ENCODE measurements at places on chromosomes 4 and X.

- DNase-seq: no peak
These were observed 28.3 kb upstream of the CLDN24 start for GRCh38 chr4:183350317-183351071.

DNA sequence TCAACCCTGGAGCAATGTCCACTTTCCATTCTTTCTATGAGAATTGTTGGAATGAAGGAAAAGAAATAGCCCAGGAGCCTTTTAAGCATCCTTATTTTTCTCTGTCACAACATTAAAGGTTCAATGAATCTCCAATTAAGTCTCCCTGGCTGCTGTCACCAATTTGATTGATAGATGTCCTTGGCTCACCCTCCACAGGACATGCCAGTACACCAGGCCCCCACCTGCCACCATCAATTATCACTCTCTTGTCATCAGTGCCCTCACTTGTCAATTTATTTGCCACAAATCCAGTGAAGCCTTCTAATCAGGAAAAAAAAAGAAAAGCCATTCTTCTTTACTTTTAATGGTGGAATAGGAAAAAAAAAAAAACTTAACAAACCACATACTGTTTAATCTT lies 453.6 kb downstream of the CENPC start:
- DNase-seq: no peak

DNA sequence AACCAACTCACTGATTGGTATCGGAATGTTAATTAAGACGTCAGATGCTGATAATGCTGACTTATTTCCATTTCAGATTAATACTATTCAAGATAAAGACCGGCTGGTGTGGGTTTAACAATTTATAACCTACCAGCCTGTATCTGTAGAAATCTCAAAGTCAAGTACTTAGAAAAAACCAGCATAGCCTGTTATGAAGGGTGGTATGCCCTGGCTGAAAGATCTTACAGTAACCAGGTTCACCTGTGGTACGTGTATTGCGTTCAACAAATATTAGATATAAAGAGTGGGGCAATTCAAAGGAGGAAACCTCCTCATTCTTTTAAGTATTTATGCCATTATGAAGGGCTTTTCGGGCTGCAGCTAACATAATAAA lies 240.8 kb upstream of the ANXA3 start:
- no peak for DNase-seq

- DNase-seq: peak; percentile 82
These were observed at the start of gene PIGA for GRCh38 chrX:15335135-15336022. PIGA (minus strand) TSS chrX:15335523; CDS start chrX:15331930, 3,593 bp downstream.

DNA sequence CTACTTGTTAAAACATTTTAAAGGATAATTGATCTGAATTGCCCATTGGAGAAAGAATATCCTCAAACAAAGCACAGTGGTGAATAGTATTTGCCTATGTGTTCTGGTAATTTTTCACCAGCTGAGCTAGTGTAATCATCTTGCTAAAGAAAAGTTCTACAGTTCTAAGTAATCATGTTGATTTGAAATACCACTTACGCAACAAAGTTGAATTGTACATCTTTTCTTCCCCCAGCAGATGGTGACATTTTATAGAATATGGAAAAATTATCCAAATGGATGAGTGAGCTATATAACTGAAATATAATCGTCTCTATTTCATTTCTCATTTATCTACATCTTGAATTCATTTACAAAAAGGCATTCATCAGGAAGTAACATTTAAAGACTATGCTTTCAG lies 9.7 kb upstream of the ZNF674 start:
- DNase-seq: no peak

GRCh38 chrX:41759817-41760216 lies 35.8 kb downstream of the GPR82 start:
- no peak for DNase-seq

GRCh38 chr4:166128403-166128802 lies 255.4 kb downstream of the TLL1 start:
- no peak for DNase-seq

GRCh38 chr4:99856166-99856565 lies 38.1 kb downstream of the LAMTOR3 start:
- no peak for DNase-seq

GRCh38 chr4:20698382-20698781 lies 1.9 kb upstream of the PACRGL start:
- DNase-seq: no peak

DNA sequence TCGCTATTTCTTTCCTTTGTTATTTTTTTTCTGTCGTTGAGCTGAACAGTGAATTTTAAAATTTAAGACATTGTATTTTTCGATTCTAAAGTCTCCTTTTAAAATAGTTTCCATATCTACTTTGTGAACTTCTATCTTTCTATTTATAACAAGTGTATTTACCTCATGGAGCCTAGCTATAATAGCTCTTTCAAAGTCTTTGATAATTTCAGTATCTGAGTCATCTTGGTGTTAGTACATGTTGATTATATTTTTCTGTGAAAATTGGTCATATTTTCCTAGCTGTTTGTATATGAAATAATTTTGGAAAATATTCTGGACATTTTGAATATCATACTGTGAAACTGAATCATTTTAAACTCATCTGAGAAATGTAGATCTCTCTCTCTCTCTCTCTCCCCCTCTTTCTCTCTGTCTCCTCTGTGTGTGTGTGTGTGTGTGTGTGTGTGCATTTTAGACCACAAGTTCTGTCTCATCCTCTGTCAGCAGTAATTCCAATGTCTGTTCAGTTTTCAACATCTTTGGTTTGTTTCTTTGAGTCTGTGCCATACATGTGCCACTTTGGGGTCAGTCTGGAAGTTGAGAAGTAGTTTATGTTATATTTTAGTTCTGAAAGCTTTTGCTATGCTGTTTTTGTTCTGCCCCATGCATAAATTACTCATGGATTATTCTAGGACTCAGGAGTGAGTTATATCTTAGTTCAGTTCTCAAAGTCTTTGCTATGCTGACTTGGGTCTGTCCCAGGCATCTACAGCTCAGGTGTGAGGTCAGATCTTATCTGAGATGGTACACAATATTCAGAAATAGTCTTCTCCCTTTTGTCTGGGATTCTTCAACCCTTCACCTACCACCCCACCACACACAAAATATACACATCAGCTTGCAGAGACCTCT lies 366.4 kb upstream of the CASK start:
- DNase-seq: no peak

DNA sequence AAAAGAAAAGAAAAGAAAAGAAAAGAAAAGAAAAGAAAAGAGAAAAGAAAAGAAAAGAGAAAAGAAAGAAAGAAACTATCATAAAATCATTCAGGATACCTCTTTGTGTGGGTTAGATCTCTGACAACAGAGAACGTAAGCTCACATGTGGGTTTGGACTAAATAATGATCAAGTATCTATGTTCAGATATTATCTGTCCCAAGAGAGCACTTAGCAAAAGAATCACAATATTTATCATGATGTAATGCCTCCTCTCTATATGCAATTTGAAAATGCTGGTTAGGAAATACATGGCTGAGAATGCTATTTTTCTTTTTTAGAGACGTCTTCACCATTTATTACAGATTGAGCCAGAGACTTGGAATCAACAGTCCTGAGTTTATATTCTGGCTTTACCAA lies 191.3 kb downstream of the KCNIP4 start:
- DNase-seq: no peak

DNA sequence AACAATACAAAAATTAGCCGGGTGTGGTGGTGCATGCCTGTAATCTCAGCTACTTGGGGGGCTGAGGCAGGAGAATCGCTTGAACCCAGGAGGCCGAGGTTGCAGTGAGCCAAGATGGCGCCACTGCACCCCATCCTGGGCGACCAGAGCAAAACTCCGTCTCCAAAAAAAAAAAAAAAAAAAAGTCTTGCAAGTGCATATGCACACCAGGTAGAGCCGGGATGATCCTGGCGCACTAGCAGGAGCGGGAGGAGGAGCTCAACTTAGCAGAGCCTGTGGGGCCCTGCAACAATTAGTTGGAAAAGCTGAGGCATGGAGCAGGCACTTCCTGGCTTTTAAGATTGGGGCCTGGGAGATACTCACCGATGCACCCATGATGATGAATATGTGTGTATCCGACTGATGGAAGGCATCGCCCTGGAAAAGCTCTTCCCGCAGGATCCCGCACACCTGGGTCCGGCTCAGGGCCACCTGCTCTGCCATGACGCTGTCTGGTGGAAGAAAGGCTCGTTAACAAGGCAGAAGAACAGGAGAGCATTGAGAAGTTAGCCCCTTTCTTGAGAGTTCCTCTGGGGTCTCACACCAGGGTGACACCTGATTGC lies 872 bp downstream of the G6PD start:
- no peak for DNase-seq

GRCh38 chr4:40845154-40845835 lies 95.5 kb downstream of the NSUN7 start:
- no peak for DNase-seq

DNA sequence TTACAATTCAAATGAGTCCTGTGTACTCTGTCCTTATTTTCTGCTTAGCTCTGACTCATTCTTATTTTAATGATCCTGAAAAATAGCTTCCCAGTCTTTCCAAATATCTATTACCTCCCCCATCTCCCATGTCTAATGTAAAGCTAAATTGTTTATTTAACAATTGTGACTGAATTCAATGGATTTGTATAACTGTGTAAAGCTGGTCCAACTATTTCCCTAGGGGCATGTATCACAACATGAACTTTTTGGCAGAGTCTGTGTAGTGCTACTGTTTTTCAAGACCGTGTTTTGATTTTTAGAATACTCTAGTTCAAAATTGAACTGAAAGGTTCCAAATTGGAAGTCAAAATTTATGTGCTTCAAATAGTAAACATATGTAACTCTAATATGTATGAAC lies 67.8 kb downstream of the SPCS3 start:
- DNase-seq: no peak

- DNase-seq: no peak
These were observed 16.1 kb upstream of the SASH3 start for GRCh38 chrX:129763666-129764065.

DNA sequence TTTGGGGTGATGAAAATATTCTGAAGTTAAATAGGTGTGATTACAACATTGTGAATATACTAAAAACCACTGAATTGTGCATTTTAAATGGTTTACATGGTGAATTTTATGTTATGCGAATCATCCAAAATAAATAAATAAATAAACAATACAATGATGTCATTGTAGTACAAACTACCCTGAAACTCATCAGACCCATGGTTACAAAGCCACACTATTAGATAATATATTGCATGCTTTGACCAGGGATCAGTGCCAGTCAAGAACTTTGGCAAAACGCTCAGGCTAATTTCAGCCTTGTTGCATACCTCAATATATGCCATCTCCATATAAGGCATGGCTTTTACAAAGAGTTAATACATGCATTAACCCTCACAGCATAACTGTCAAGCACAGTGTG lies 45.5 kb upstream of the XIAP start:
- no peak for DNase-seq

- no peak for DNase-seq
These were observed 1.6 kb upstream of the ASB5 start for GRCh38 chr4:176270669-176271068.

DNA sequence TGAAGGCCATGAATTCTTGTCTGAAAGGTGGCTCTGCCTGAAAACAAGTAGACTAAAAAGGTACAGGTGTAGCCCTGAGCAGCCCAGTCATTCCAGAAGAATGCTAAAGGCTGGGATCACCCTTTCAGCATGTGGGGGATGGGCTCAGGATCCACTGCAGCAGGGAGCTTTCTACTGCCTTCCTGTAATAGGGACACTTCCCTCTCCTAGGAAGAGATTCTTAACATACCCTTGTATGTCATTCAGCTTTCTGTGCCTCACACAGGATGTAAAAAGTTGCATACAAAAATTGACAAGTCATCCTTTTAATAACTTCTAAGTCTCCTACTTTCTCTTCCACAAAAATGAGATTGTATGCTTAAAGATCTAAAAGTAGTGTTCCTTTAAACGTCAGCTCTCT lies 123.3 kb downstream of the ZNF518B start:
- DNase-seq: no peak

- DNase-seq: no peak
These were observed 1.2 kb downstream of the KLKB1 start for GRCh38 chr4:186228514-186228894.
